Activated gamma-delta T cell treated with Interleukin-2 at 50 U/mL for 16 hours (primary cell): ENCODE measurements at places on chromosomes 12 and 14.

DNA sequence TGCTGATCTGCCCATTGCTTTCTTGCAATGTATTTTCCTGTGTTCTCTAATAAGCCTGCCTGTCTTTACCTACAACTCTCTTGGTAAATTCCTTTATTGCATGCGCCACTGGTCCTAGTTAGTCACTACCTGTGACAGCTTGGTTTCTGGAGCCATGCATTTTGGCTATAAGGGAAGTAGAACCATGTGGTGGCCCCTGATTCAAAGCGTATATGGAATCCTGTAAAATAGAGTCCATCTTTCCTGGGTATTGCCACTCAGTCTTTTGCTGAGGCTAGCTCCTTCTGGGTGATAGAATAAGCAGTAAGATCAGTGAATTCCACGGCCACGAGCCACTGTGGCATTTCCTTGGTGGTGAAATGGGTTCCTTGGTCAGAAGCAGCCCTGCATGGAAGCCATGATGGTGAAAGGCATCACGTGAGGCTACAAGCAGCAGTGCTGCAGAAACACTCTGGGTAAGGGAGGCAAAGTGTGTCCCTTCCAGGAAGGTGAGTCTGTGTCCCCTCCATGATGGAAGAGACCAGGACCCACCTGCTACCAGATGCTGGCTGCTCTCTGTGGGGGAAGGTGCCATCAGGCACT is 19.6 kb downstream of the TNFAIP2 start:
- no peak for DNase-seq

GRCh38 chr14:91383439-91383838 is 34.2 kb downstream of the CCDC88C start:
- no peak for DNase-seq

DNA sequence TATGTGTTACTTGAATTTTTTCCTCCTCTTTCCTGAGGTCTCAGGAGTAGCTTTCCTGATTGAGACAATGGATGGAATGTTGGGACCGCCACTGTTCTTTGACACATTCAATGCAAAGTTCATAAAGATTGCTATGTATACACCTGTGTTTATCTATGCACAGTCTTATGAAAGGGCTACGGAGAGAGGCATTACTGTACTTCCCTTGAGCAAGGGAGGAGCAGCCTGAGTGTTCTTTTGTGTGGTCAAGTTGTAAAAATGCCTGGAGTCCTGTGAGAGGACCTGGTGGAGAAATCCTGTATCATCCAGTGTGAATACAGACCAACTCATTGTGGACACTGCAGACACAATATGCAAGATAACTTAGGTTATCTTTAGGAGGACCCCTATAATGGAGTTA is 1.2 kb downstream of the SRGAP1 start:
- DNase-seq = no peak

DNA sequence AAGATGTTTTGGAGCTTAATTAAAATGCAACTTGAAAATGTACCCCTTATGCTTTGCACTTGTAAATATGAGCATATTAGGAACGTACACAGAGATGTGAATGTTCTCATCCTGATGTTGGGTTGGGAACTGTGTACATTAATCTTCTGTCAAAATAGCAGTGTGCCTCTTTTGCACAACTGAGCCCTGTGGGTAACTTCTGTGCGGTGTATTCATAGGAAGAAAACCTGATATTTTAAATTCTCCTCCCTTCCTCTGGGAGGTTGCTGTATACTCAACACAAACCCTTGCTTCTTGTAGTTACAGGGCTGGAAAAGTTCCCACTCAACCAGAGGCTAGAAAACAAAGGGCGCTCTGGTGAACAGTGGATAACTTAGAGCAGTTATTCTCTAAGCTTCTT is 18.7 kb downstream of the PTHLH start:
- DNase-seq = no peak

- no peak for DNase-seq
These were observed 2.3 kb upstream of the GARIN2 start for GRCh38 chr14:67186789-67187584.

GRCh38 chr12:91001306-91001705 is 3.5 kb downstream of the EPYC start:
- DNase-seq = no peak

GRCh38 chr12:112190231-112191025 is 65.1 kb downstream of the TRAFD1 start:
- DNase-seq = no peak

DNA sequence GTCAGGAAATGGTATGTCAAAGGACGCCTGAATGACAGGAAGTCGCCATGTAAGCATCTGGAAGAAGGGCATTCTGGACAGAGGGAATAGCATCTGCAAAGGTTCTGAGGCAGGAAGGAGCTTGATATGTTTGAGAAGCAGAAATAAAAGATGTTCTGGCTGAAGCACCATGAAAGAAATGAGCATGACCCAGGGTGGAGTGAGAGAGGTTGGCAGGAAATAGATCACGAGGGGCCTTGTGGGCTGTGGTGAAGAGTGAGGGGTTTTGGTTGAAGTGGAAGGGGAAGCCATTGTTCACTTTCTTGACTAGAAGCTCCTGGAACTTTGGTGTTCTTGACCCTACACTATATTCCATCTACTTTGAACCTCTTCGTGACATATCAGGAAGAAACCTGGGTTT is 99.4 kb upstream of the PARP11 start:
- DNase-seq = peak; percentile 22

- no peak for DNase-seq
These were observed 267.3 kb upstream of the SRRM4 start for GRCh38 chr12:118714051-118714460.

DNA sequence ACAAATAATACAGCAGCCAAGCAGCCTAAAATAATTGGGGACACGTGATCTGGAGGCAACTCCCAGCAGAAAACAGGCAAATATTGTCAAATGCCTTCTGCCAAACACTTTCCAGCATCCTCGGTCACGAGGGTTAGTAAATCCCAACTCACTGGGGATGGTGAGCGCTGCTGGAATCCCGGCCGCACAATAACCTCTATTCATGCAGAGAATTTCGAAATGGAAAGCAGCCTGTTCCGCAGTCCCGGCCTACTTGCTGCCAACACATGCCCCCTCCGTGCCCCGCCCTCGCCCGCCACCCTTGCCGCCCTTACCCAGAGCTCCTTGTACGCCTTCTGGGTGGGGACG is 62.2 kb downstream of the RFX4 start:
- no peak for DNase-seq

DNA sequence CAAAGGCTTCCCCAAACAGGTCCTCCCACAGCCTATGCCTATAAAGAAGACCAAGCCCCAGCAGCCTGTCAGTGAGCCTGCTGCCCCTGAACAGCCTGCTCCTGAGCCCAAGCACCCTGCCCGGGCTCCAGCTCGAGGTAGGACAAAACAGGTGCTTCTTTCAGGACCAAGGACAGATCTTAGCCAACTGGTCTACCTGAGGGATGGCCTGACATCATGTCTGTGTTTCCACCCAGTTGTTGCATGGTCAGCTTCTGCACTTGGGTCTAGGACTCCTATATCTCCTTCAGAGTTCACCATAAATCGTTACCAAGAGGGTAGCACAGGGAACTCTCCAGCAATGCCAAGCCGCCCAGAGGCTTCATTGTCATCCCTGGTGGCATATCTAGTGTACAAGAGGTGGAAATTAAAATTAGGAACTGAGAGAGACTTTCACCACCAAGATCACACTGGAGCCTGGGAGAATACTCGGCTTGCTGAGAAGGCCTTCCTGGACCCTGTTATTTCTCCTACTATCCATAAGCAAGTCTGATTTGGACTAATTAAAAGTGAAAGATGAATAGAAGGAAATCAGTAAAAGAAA is 38.2 kb upstream of the OAS1 start:
- no peak for DNase-seq

DNA sequence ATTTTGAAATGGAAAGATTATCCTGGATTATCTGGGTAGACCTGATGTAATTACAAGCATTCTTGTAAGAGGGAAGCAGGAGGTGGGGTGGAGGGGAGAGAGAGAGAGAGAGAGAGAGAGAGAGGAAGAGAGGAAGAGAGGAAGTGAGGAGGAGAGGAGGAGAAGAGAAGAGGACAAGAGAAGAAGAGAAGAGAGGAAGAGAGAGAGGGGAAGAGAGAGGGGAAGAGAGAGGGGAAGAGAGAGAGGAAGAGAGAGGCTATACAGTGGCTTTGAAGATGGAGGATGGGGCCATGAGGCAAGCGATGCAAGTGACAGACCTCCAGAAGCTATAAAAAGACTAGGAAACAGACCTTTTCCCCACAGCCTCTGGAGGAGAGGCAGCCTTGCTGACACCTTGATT is 13.7 kb upstream of the CHST11 start:
- no peak for DNase-seq

- DNase-seq = no peak
These were observed 68.1 kb downstream of the BORCS5 start for GRCh38 chr12:12425001-12425400.

DNA sequence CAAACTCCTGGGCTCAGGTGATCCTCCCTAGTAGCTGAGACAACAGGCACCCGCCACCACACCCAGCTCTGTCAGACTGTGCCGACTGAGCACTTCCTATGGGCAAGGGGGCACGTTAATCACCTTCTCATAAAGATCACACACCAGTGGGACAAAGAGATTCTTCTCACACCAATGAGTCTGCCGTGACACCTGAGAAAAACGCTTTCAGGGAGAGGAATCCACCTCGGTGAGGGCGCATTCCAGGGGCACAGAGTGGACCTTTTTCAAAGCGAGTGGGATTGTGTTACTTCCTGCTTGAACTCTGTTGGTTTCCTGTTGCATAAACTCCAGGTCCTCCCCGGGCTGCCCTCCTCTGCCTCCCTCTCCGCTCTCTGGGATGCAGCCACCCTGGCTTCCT is 17.5 kb upstream of the SCARB1 start:
- DNase-seq = no peak

GRCh38 chr14:54974788-54975414 is 52.0 kb downstream of the WDHD1 start:
- DNase-seq = no peak

DNA sequence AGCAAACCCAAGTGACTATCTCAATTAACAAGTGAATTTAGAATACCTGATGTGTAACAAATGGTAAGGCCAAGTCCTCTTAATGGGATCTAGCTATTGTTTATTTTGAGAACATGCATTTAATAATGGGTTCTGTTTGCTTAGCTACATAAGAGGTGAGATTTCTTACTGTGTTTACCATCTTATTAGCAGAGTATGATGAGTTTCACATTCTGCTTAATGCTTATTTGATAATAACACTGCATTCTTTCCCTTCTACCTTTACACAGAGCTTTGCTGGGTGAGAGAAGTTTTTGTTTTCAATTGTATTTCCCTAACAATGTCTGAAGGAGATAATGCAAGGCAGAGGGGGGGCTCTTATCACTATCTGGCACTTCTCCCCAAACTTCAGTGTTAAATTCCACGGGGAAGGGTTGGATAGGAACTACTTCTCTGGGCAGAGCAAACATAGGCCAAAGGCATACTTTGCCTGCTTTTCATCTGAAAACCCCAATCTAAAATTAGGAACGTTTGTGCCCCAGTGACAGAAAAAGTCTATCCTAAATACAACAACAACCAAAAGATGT is 129.0 kb upstream of the ATXN7L3B start:
- DNase-seq = no peak

DNA sequence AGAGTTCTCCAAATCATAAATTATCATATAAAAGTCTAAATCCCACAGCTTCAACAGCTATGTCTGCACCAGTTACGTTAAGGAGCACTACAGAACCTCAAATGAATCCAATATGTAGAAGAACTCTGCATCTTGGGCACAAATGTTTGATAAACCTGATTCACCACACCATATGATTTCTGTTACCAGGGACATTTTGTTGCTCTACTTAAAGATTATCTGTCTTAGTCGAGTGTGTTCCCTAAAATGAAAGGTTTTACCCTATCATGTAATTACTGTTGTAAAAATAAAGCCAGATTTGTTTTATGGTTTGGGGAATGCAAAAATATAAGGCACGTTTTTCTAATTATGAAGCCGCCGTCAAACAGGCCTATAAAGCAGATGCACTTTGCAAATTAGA is 363.1 kb downstream of the EGLN3 start:
- no peak for DNase-seq

DNA sequence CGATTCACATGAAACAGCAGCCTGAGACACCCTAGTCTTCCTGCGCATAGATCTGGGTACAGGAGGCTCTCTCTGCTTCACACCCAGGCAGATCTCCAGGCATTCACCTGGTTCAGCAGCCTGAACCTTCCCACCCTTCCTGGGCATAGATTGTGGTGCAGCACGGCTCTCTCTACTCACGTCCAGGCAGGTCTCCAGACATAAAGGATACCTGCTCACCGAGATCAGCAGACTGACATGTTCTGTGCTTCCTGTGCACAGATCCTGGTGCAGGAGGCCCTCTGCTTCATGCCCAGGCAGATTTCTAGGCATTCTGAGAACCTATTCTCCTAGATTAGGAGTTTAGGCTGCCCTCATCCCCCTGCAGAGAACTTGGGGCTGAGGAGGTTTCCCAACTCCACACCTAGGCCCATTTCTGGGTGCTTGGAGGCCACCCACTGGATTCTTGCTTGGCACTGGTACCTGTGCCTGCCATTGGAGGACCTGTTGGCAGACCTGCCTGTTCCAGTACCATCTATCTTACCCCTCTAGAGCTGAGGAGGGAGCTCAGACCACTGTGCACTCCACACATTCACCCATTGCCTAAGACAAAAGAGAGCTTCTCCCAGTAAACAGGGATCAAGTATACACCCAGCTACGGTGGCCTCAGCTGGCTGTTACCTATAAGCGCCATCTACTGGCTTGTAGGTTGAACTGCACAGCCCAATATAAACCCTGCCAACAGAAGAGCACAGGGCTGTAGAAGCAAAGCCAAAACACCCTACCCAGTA is 28.0 kb upstream of the GARIN6 start:
- DNase-seq = no peak

GRCh38 chr12:1593174-1594005 is 991 bp downstream of the FBXL14 start:
- DNase-seq = peak; percentile 41

DNA sequence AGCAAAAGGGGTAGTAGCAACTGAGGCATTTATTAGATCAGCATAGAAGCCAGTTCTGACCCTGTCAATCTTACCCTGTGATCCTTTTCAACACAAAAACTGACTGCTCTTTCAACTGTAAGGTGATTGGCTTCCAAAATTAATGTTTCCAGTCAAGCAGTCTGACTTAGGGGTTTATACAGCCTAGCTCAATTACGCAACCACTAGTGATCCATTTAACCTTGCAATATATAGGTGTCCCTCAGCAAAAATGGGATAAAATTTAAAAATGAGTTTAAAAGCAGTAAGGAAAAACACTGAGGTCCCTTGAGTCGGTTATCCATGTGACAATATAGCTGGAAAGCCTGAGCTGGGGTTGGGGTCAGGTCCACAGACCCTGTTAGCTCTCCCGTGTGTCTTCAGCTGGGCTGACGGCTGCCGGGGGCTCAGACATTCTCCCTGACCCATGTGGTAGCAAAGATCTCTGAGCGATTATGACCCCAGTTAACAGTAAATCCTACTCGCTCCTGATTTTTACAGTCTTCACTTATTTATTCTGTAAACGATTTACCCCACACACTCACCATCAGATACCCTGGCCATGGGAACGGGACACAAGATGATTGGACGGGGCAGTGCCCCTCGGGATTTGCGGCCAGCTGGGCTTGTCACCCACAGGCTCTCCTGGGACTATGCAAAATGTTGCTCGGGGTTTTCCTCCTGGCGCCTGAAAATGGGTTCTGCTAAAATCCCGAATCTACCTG is 16.6 kb downstream of the ADGRD1 start:
- no peak for DNase-seq
